Sigmoid colon (tissue), 7 donors: ENCODE measurements at places on chromosomes 12 and 14.

DNA sequence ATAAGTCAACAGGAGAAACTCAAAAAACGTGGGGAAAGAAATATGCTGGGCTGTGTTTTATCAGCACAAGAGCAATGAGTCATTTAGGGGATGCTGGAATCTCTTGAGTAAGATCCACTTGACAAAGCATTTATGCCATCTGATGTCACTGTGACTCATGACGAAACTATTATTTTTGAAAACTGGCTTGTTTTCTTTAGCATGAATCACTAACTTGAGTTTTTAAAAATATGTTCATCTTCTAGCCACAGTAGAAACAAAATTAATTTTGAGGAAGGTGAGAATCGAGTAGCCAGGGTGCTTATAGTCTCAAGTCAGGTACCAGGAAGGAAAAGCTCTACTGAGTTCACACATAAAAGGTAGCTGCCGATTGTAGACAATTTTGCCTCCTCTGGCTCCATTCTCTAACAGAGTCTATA, 456.2 kb upstream of the MGAT4C start:
- no peaks in the 10 kb centered on the region for H3K27me3 ChIP-seq
- DNase-seq: no peak
- H3K36me3 ChIP-seq: no peaks in the 10 kb centered on the region
- H3K27ac ChIP-seq: no peak overlapping the region
- H3K4me3 ChIP-seq: no peak overlapping the region

DNA sequence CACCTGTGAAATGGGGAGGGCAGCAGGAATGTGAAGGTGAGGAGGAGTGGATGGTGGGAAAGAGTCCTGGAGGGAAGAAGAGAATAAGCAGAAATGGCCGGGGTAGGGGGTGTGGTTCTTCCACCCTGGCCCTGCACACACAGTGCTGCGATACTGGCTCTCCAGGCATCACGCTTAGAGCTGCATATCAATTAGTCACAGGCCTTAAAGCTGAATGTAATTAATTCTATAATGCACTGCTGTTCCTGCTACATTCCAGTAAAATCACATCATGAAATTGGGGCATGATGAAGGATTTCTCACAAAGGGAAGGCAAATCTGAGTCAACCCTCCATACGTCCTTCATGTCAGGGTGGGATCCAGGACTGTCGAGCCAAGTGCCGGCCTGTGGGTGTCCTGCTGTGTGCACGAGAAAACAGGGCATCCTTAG, 566.1 kb downstream of the BCL11B start:
- no peaks in the 10 kb centered on the region for H3K4me1 ChIP-seq
- no peak for DNase-seq
- no peak overlapping the region for H3K27ac ChIP-seq
- H3K27me3 ChIP-seq: peaks cover 4% of the 10 kb centered on the region

DNA sequence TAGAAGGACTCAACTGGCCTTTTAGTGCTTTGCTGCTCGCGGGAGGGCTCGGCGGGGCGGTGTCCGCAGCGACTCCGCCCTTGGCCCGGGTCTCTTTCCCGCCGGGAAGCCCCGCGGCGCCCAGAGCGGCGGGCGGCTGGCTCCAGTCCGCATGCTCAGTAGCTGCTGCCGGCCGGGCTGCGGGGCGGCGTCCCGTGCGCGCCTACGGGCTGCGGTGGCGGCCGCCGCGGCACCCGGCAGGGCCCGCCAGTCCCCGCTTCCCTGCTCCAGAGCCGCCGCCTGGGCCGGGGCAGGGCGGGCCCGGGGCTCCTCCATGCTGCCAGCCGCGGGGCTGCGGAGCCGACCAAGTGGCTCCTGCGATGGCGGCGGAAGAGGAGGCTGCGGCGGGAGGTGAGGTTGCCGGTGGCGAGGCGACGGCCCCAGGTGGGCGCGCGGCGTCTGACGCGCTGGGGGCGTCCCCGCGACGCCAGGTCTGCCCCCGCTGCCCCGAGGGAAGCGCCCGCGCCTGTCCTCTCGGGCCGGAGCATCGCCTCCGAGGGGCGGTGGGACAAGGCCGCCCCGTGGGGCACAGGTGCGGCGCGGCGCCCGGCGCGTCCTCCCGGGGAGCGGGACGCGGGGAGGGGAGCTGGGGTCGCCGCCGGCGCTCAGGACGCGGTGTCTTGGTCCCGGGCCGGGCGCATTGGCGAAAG, at the start of gene BMAL2:
TSS of gene BMAL2 (plus strand) at position 123 of the 689 bp plus-strand sequence. CDS start at position 360, 237 bp downstream.
- H3K36me3 ChIP-seq: no peaks in the 10 kb centered on the region
- no peak for DNase-seq
- peak within 1 kb of the TSS; percentile 64 for H3K27ac ChIP-seq
- H3K4me1 ChIP-seq: peaks cover 17% of the 10 kb centered on the region
- H3K27me3 ChIP-seq: no peaks in the 10 kb centered on the region

- H3K4me1 ChIP-seq: peaks cover 4% of the 10 kb centered on the region
- H3K36me3 ChIP-seq: no peaks in the 10 kb centered on the region
- H3K4me3 ChIP-seq: no peak overlapping the region
- H3K27me3 ChIP-seq: no peaks in the 10 kb centered on the region
- peak; percentile 90 for DNase-seq
Observed at GRCh38 chr14:99628887-99629618, 15.9 kb upstream of the HHIPL1 start.

GRCh38 chr14:81337073-81337472, 63.1 kb downstream of the STON2 start:
- H3K27me3 ChIP-seq: no peaks in the 10 kb centered on the region
- no peaks in the 10 kb centered on the region for H3K36me3 ChIP-seq
- DNase-seq: no peak
- no peak overlapping the region for H3K27ac ChIP-seq
- no peaks in the 10 kb centered on the region for H3K4me1 ChIP-seq

DNA sequence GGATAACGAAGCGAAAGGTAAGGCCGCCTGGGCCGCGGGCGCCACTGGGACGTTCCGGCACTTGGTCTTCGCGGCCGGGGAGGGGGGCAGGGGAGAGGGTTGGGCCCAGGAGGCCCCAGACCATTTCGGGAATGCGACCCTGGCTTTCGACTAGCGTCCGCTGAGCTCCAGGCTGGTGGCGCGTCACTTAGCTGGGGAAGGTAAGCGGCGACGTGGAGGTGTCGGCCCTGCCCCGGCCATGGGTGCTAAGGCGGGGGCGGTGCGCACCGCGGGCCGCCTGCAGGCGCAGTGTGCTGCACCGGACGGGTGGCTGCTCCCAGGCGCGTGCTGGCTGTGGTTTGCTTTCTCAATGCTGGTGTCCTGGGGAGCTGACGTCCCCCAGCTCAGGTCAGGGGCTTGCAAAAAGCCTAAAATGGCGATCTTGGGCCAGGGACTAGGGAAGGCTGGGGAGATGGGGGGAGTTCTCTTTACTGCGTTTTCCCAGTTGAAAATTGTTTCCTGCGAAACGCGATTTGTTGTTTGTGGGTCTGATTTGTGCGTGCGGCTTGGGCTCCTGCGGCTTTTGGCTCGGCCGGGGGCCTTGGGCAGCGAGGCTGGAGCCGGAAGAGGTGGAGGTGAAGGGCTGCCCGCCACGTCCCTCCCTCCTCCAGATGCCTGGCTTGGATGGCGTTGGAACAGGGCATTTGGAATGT, 1.2 kb downstream of the HOXC10 start:
- H3K27me3 ChIP-seq: peaks cover 99% of the 10 kb centered on the region
- H3K36me3 ChIP-seq: no peaks in the 10 kb centered on the region
- no peak overlapping the region for H3K27ac ChIP-seq
- peaks cover 32% of the 10 kb centered on the region for H3K4me1 ChIP-seq
- DNase-seq: no peak

DNA sequence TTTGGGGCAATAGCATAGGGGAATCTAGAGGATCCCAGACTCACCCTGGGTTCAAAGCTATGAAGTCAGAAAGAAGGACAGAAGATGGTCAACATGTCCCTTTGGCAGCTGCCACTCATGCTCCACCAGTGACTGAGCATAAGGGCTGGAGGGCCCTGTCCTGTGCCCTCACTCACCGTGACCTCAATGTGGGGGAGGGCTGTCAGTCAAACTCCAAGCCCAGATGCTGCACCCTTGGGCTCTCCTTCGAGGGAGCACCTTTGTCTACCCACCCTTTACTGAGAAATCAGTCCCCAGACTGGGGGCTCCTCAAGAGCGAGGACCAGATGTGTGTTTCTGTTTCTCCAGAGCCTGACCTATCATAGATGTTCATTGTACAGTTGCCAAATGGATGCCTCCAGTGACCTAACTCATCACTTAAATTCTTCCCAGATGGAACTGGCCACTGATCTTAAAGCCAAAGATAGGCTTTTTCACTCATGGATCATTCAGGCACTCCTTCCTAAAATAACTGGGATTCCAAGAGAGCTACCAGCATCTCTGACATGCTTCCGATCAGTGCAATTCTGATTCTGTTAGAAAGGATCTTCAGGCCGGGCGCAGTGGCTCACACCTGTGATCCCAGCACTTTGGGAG, 27.2 kb upstream of the VSX2 start:
- H3K4me3 ChIP-seq: no peak overlapping the region
- H3K27ac ChIP-seq: no peak overlapping the region
- no peak for DNase-seq
- H3K27me3 ChIP-seq: no peaks in the 10 kb centered on the region
- no peaks in the 10 kb centered on the region for H3K36me3 ChIP-seq

GRCh38 chr14:22291406-22291805, 297.6 kb downstream of the DAD1 start:
- DNase-seq: no peak
- H3K36me3 ChIP-seq: no peaks in the 10 kb centered on the region
- no peaks in the 10 kb centered on the region for H3K27me3 ChIP-seq
- no peak overlapping the region for H3K27ac ChIP-seq
- H3K4me1 ChIP-seq: no peaks in the 10 kb centered on the region

DNA sequence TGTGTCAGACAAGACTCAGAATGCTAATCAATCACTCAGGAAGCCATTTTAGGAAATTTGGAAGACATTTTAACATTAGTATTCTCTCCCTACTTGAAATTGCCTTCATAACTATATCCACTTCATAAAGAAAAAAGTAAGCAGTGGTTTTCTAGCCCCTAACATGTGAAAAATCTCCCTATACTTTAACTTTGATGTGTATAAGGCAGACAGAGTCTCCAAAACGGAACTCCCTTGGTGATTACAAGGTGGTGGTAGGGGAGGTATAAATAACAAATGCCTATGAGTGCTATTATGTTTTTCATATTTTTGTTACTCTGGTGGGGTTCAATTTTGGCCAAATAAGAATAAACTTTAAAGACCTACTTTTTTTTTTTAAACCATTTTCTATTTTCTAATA, 300.3 kb downstream of the BTG1 start:
- H3K4me3 ChIP-seq: no peak overlapping the region
- H3K27me3 ChIP-seq: no peaks in the 10 kb centered on the region
- H3K36me3 ChIP-seq: no peaks in the 10 kb centered on the region
- no peak overlapping the region for H3K27ac ChIP-seq
- no peak for DNase-seq

DNA sequence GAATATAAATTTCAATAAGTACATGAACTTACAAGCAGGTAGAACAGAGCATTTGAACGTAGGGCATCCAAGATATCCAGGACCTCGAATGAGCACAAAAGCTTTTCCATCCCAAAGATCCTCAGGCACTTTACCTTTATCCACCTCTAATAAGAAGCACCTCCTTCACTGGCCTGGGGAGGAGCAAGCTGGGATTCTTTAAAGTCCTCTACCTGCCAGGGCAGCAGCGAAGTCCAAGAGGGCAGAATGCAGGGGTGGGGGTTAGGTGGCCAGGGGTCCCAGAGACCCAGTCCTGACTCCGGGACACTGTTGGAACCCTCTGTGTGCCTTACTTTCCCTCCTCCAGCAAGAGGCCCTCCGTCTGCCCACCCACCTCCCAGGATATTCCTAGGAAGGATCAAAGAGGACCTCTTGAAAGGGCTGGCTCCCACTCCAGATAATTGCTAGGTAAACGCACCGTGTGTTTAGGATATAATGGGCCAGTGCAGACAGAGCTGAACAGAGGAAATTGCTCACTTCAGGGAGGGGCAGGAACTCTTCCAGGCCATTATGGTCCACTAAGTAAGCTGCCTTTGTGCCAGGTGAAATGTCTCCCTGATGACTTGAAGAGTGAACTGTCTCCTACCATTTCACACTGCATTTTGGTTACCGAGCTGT, 68.1 kb downstream of the TTC9 start:
- H3K4me1 ChIP-seq: no peaks in the 10 kb centered on the region
- H3K27me3 ChIP-seq: no peaks in the 10 kb centered on the region
- H3K4me3 ChIP-seq: no peak overlapping the region
- H3K36me3 ChIP-seq: no peaks in the 10 kb centered on the region

GRCh38 chr12:3320881-3321509, 170.0 kb upstream of the PRMT8 start:
- no peak for DNase-seq
- H3K27me3 ChIP-seq: no peaks in the 10 kb centered on the region
- no peak overlapping the region for H3K27ac ChIP-seq
- no peaks in the 10 kb centered on the region for H3K36me3 ChIP-seq

GRCh38 chr12:27524839-27525753, 1.1 kb downstream of the PPFIBP1 start:
- no peaks in the 10 kb centered on the region for H3K4me1 ChIP-seq
- H3K4me3 ChIP-seq: peak overlapping the region; percentile 69
- no peaks in the 10 kb centered on the region for H3K27me3 ChIP-seq
- H3K36me3 ChIP-seq: no peaks in the 10 kb centered on the region

DNA sequence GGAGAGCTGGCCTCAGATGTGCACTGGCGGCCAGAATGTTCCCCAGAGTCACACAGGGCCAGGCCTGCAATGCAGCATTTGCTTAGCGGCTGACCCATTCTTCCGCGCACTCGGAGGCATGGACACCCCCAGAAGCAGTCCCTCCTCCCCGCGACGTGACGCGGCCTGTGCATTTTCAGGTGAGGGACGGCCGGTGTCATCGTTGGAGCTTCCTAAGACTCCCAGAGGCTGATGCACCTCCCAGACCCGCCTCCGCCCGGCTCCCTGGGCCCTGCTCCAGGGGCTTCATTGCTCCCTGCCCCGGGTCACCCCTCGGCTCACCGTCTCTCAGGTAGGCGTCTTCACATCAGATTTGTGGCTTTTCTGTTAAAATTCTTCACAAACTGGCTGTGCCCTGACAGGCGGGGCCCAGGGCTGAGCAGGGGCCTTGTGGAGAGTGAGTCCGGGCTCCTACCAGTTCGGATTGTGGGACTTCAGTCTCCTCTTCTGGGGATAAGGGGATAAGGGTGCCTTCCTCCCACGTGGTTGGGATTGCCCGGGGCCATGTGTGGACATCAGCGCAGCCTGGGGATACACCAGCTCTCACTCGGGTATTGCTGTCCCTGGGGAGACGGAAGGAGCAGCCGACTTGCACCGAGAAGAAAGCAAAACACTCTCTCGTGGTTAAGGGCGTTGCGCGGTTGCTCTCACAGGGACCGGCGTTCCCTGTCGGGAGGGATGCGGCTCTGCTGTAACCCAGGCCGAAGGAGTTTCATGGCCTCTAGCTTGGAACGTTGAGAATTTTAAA, 249.1 kb downstream of the ADGRD1 start:
- no peaks in the 10 kb centered on the region for H3K36me3 ChIP-seq
- H3K4me3 ChIP-seq: no peak overlapping the region
- H3K4me1 ChIP-seq: no peaks in the 10 kb centered on the region
- no peak overlapping the region for H3K27ac ChIP-seq
- no peak for DNase-seq
- no peaks in the 10 kb centered on the region for H3K27me3 ChIP-seq

- peaks cover 26% of the 10 kb centered on the region for H3K4me1 ChIP-seq
Observed at GRCh38 chr12:44873898-44874297, 2.2 kb downstream of the NELL2 start.

- peak overlapping the region; percentile 98 for H3K27ac ChIP-seq
- H3K4me3 ChIP-seq: peak overlapping the region; percentile 74
- H3K36me3 ChIP-seq: no peaks in the 10 kb centered on the region
- no peaks in the 10 kb centered on the region for H3K27me3 ChIP-seq
- DNase-seq: no peak
- H3K4me1 ChIP-seq: peaks cover 62% of the 10 kb centered on the region
Observed at GRCh38 chr12:104136577-104136976, 1.4 kb downstream of the NFYB start.
